Stromal cell of bone marrow (primary cell): ENCODE measurements at places on chromosomes 11 and 22.

GRCh38 chr22:47596176-47596690, 833.8 kb downstream of the TBC1D22A start:
- DNase-seq, result no peak

DNA sequence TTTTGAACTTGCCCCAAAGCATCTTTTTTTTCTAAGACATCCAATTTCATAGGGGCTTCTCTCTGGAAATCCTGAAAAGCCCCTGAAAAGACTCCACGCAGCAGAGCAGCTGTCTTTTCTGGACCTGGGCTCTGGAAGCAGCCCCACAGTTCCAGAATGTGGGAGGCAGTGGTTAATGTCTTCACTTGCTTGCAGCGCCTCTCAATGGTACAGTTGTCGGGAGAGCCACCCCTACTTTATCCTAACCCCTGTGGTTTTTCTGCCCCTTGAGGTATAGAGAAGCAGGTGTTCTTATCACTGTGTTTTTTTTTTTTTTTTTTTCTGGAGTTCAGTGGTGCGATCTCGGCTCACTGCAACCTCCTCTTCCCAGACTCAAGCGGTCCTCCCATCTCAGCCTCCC, 83.4 kb upstream of the SORL1-AS1 start:
- DNase-seq, result no peak

DNA sequence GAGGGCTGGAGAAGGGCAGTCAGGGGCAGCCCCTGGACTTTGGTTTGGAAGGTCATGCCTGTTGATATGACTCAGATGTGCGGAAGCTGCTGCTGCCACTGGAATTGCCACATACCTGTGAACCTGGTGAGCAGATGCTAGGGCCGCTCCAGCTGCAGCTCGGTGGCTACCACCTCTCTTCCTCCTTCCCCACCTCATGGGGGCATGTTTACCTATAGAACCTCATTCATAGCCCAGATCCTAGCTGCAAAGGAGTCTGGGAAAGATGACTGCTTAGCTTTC, 17.5 kb upstream of the TSPAN18 start:
- DNase-seq, result no peak

- peak; percentile 9 for DNase-seq
Measured at GRCh38 chr11:116109228-116109627, 605.0 kb upstream of the CADM1 start.

GRCh38 chr11:22347857-22348487, 9.8 kb downstream of the SLC17A6 start:
- DNase-seq, result no peak

DNA sequence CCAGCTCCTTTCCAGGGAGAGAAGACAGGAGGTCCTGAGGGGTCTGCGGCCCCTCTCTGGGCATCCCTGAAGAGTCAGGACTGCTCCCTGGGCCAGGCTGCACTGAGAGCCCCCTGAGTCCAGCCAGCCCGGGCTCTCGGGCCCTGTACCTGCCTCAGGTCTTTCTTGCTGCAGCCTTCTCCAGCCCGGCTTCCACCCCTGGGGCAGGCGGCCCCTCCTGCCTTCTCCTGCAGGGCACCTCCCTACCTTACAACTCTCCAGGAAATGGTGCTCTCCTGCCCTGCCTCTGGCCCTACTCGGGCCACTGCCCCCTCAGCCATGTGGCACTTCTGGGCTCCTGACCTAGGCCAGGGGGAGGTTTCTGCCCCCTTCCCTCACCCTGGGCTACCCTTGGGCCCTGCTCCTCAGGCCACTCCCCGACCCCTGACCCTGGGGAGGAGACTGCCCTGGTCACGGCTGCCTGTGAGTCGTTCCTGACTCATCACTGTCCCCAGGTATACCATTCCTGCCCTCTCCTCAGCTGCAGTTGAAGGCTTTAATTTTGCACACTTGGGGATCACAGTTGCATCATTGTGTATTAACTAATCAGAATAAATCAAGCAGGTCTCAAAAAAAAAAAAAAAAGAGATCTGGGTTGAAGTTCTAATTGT, 251.1 kb downstream of the NXPE2 start:
- no peak for DNase-seq

GRCh38 chr11:121394785-121395184, 57.3 kb upstream of the SORL1 start:
- no peak for DNase-seq

DNA sequence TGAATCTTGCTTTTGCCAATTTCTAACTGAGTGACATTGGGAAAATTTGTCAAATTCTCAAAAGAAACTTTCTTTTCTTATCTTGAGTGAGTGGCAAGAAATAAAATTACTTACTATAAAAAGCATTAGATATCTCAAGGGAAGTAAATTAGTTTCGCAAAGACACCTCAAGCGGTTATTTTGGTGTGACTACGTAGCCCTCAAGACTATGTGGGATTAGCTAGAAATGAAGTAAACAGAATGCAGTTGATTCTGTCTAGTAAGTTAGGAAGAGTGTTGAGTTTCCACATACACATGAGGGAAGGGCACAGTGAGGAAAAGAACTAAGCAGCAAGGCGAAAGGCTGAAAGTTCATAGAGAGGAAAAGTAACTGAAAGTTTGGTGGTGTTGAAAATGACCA, 28.3 kb upstream of the MS4A6A start:
- no peak for DNase-seq

- no peak for DNase-seq
Measured at GRCh38 chr11:15196704-15197103, 82.0 kb downstream of the INSC start.

DNA sequence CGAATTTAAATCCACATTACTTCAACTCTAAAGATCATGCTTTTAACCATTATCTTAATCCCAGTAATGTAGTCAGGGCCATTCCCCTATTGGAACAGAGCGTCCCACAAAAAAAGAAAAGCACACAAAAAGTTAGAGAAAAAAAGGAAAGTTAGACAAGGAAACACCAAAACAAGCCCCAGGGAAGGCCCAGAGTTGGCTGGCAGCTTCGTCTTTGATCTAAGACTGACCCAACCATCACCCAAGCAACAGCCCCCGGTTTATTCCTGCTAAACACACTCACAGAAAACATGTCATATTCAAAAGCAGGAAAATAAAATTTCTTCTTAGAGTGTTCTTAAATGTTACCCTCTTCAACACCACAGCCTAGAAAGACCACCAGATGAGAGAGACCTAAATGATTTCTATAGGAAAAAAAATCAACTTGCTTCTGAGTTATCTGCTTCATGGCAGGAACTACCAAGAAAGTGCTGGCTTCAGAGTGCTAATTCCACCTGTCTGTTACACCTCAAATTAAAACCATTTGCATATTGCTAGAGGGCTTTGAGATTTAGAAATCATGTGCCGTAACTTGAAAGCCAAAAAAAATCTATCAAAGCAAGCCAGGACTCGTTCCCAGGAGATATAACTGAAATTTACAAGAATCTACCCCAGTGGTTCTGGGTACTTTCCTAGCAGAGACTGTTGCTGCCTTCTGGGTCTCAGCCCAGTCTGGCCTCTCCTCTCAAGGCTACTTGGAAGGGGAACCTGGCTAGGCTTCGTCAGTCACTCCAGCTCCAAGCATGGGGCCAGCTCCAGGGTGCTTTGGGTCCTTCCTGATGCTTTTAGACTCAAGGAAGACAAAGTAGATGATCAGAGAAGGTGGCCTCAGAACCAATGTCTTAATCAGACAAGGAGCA, 31.2 kb downstream of the POU2AF3 start:
- no peak for DNase-seq

- no peak for DNase-seq
Measured at GRCh38 chr11:111166598-111166997, 78.9 kb upstream of the POU2AF2 start.

DNA sequence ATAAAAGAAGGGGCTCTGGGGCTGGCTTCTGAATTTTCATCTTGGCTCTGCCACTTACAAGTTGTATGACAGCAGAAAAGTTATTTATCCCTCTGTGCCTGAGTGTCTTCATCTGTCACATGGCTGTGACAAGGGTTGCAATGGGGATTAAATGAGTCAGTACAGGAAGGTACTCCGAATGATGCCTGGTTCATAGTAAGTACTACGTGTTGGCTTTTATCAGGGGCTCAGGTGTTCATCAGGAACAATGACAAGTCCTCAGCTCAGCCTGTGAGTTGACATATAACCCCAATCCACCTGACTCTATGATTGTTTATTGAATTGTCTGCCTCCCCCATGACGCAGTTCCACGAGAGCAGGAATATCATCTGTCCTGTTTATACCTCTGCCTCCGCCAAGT, 45.7 kb downstream of the PAMR1 start:
- no peak for DNase-seq

DNA sequence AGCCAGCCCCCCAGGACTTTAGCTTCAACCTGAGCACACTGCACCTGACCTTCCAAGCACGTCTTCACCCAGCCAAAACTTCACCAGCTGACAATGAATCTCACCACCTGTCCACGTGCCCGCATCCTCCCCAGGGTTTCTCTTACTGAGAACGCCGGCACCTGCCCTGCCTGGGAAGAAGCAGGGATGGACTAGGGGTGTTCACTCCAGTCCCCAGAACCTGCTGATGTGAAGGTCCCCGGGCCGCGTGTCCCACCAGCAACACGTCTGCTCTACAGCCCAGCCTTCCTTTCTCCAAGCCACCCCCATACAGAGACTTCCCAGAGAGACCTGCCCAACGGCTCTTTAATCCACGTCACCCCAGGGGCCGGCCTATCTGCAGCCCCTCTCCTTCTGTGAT, 12.8 kb downstream of the CPT1A start:
- DNase-seq, result no peak

- no peak for DNase-seq
Measured at GRCh38 chr11:126438272-126438671, 82.8 kb downstream of the ST3GAL4 start.

DNA sequence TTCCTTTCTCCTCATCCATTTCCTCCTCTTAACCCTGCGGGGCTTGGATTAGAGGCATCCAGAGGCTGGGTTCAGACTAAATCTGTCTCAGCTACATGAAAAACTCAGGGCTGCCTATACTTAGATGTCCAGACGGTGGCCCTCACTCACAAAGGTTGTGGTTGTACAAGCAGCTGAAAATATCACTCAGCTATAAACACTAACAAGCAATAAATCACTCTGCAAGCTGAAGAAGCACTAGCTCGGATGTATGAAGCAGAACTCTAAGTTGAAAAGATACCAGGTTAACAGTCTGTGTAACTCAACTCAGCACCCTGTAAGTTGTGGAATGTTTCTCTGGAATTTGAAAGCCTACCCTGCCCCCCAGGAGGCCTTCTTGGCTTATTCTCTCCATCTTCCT, 82.9 kb downstream of the EXT2 start:
- no peak for DNase-seq

DNA sequence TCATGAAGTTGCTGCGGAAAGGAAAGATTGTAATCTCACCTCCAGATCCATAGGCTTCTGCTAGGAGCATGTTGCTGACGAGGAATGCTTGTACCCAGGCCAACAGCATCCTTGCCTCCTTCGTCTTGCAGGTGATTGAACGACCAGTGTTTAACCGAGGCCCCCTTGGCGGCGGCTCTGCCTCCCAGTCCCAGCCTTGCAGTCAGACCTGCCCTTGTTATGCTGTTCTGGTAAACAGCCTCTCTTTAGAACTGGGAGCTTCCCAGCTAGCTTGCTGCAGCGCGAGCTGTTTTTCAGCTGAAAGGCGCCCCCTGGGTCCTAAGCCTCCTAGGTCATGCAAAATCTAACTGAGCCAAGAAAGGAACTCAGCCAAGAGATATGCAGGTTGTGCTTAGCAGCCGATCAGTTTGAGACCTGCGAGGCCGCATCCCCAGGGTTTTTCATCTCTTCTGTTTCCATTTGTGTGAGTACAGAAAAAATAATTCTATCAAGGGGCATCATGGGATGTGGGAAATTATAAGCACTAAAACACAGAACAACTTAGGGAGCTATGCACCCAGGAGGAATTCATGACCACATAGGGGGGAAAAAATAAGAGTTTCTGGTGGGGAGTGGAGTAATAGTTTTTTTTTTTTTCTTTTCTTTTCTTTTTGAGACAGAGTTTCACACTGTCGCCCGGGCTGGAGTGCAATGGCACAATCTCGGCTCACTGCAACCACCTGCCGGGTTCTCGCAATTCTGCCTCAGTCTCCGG, at the start of gene PIK3IP1:
Gene PIK3IP1 (minus strand): TSS at position 253 of the 754 bp plus-strand sequence. CDS start 144 bp downstream, at position 109.
- peak; percentile 75 for DNase-seq

- DNase-seq, result no peak
Measured at GRCh38 chr22:30893434-30894370, 74.9 kb downstream of the MORC2 start.

GRCh38 chr11:83436855-83437254, 150.7 kb upstream of the CCDC90B start:
- DNase-seq, result no peak

DNA sequence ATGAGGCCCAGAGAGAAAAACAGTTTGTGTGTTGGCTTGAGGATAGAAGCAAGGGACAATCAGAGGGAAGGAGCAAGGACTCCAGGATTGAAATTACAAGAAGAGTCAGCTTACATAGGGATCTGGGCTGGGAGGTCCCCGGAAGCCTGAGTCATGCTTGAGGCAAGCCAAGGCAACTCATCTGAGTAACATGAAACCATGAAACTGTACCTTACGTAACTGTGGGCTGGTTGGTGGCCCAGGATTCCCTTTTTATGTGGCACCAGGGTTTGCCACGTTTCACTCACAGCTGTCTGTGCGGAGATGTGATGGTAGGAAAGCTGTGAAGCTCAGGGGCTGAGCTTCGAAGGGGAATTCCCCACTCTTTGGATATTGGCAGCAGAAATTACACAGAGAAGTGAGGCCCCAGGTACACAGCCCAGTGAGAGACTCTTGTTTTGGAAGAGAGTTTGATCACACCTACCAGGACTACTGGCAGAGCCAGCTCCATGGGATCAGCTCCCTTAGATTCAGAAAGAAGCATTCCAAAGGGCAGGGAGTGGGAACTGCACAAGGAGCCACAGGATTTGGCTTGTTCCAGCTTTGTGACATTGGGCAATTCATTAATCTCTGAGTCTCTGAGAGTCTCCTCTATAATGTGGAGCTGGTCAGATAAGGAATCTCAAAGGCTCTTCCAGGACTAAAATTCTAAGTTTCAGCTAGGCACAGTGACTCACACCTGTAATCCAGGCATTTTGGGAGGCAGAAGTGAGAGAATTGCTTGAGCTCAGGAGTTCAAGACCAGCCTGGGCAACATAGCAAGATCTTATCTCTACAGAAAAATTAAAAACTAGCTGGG, 7.8 kb downstream of the SLC5A1 start:
- peak; percentile 85 for DNase-seq

- DNase-seq, result peak; percentile 34
Measured at GRCh38 chr11:106087815-106088435, 10.5 kb downstream of the AASDHPPT start.

DNA sequence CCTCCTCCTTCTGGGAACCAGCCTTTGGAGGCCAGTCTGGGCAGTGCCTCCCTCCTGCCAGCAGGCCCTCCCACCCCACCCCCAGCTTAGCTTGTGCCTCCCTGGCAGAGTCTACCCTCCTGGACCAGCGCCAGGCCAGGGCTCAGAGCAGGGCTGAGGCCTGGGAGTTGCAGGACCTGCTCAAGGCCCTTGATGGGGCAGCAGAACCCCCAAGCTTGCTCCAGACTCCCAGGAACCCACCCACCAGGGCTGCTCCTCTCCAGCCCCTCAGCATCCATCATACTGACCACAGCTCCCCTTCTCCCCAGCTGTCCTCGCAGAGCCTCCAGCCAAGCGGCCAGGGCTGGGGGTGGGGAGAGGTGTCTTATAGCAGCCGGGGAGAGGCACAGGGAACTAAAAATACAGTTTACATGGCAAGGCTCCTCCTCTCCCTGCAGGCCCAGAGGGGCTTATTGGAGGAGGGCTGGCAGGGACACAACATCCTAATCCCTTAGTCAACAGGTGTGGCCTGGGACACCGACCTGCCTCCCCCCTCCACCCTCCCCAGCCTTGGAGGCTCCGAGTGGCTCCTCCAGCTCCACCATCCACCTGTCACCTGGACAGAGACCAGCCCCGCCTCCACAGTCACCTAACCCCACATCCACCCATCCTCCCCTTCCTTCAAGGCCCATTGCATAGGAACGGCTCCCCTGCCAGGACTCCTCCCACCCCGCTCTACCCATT, 5.2 kb upstream of the MB start:
- no peak for DNase-seq

- no peak for DNase-seq
Measured at GRCh38 chr11:120750647-120751549, 239.3 kb downstream of the GRIK4 start.
